ENCODE measurements at places on chromosomes 7 and 10.

DNA sequence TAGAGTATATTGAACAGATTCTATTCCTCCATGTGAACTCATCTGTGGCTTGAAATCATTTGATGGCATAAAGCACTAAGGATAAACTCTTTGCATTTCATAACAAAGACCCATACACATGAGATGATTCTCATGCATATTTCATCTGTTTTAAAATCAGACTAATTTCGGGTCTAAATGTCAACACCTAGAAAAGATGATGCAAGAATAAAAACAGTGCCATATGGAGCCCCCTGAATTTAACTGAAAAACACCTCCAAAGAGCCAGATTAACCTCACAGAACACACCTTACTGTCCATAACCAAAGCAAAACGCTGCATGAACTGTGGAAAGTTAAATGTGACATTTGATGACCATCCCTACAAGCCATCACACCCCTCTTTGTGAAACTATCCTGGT is 59.7 kb downstream of the ELAPOR2 start:
- DNase-seq: no peak

DNA sequence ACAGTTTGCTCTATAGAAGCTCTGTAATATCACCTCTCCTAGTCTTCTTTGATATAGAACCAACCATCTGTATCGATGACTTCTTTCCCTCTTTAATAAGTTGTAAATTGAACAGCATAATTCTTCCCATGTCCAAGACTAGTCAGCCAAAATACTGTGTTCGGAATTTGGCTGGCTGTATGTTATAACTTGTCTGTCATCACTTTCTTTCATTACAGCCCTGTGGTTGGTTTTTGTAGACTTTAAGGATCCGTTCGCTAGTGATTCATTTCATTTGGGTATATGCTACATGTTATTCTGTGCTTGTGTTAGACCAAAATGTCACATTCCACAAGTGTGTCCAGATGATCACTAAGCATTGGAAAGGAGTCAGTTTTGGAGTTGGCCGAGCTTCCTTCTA is 155.4 kb upstream of the ITGB1 start:
- DNase-seq: no peak

- DNase-seq: no peak
These were observed 17.6 kb upstream of the TMEM26 start for GRCh38 chr10:61470740-61471139.

- no peak for DNase-seq
These were observed 95.3 kb upstream of the RET start for GRCh38 chr10:42981358-42982236.

- no peak for DNase-seq
These were observed 59.4 kb downstream of the HTR7 start for GRCh38 chr10:90798482-90798881.

GRCh38 chr7:6232116-6232515 is 40.3 kb downstream of the CYTH3 start:
- DNase-seq: no peak

- DNase-seq: no peak
These were observed 678 bp downstream of the SH2B2 start for GRCh38 chr7:102287111-102287980.

- DNase-seq: no peak
These were observed 293.7 kb downstream of the DNAJB9 start for GRCh38 chr7:108863227-108863848.

DNA sequence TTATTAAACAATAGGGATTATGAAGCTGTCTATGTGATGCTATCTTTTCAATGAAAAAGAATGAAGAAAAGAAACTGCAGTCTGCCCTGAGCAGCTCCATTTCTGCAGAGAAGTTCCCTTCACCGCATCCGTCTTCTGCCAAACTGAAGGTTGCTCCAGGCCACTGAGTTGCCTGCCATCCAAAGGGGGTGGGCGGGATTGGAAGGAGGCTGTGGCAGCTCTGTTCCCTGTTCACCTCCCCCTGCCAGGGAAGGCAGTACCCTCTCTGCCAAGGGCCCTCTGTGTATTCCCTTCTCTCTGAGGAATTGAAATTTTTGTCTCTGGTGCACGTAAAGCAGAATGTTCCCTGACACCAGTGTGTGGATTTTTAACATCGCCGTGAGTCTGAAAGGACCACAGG is 243.1 kb upstream of the GHITM start:
- DNase-seq: no peak

DNA sequence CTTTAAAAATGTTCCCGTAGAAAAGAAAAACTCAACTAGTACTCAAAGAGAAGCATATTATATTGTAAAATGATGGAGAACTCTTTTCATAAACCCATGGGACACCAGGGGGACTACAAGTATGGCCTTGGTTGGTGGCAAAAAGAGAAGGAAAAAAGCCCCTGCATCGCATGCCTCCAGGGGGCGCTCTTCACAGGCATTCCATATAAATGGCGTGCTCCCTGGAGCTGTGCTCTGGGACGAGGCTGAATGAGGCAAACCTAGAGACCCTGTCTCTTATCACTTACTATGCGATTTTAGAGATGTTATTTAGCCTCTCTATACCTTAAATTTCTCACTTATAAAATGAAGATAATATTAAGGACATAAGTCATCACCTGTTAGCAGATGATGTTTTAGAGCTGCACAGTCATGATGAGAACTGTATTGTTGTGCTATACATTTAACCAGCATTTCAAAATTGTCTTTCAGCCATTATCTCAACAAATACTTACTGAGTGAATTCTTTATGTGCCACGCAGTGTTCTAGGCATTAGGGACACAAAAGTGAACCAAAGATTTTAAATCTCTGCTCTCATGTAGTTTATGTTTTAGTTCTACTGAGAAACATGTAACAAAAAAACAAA is 105.8 kb downstream of the ARHGAP21 start:
- DNase-seq: no peak

DNA sequence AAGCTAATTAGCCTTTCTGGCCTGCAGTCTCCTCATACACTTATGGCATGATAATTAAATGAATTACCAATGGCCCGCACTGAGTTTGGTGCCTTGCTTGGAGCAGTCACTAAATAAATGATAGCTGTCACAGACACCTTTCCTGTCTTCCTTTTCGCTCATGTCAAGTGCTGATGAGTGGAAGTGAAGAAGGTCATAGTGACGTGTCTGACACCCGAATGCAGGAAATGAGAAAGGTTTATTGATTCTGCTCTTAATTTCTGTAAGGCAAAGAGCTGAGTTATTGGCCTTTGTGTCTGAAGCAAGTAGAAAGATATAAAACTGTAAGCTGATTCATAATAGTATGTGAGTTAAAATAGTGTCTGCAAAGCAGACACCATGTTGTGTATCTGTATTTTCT is 13.2 kb upstream of the ESYT2 start:
- DNase-seq: no peak

- no peak for DNase-seq
These were observed 623.5 kb downstream of the POM121L12 start for GRCh38 chr7:53658951-53659350.

DNA sequence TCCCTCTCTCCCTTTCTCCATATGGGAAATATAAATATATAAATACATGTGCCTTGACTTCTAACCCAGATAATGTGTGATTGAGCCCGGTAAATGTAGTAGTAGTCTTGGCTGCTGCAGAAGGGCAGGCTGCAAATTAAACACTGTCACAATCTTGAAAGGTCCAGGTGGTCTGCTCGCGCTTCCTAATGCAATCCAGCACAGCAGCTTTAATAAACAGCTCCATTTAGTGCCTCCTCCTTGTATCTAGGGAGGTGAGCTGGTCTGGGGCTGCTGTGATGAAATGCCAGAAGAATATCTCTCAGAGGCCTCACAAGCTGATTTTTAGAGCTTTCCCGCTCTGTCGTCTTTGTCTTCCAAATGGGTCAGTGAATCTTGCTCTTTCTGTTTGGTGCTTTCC is 782 bp downstream of the POU6F2 start:
- no peak for DNase-seq

DNA sequence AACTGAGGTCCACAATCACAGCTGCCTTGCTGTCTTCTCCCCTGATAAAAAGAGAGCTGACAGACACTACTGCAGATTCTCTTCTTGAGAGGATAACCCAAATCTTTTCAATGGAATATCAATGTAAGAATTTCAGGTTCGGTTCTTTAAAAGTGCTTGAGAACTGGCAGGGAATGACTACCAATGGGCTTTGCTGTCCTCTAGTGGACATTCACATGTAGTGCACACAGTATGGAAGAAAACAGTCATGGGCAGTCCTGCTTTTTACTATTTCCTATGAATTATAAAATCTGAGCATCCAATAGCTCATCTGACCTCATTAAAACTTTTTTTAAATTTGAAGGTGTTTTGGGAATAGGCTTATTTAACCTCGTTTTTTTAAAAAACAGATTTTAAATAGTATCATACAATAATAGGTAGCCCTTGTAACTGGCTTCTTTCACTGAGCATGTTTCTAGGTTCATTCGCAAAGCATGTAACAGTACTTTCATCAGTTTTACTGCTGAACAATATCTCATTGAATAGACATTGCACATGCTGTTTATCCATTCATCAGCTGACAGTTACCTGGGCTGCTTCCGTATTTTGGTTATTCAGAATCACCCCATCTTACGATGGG is 18.3 kb downstream of the FZD9 start:
- DNase-seq: no peak

GRCh38 chr7:33790746-33791145 is 114.6 kb upstream of the BMPER start:
- DNase-seq: no peak

DNA sequence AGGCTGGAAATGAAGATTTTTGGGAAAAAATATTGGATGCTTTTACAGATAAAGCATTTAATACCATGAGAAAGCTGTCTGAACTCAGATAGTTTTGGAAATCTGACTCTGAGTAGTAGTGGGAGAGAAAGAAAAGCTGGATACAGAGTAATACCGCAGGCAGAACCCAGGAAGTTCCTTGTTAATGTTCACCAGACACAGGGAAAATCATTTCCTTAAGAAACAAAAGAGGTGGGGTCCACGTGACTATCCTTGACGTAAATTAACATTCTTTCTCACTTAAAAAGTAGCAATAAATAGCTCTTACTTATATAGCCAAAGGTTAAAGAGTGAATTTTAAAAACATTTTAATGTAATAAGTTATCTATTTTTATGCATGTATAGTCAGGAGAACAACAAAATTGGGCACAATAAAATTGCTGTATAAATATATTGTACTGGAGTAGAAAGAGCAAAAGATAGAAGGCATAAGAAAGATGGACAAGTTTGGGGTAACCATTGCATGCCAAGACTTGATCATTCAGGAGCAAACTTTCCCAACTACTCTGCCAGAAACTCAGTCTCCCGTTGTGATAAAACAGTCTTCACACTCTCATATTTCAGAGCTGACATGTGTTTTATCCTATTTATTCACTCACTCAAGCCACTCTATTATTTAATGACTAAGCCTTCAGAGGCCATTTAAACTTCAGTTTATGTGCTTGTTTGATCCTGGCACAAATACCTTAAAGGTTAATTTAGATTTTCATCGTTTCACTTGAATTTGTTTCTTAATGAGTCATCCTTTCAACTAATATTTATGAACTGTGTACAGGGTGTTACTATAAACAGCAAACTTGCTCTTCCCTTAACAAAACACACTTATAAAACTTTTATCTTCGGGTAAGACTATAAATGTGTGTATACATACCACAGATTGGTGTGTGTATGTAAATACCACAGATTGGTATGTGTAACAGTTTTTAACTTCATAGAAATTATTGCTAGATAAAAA is 143.1 kb downstream of the GNAI1 start:
- DNase-seq: no peak

- DNase-seq: no peak
These were observed 43.1 kb upstream of the LBX1 start for GRCh38 chr10:101272229-101272868.

DNA sequence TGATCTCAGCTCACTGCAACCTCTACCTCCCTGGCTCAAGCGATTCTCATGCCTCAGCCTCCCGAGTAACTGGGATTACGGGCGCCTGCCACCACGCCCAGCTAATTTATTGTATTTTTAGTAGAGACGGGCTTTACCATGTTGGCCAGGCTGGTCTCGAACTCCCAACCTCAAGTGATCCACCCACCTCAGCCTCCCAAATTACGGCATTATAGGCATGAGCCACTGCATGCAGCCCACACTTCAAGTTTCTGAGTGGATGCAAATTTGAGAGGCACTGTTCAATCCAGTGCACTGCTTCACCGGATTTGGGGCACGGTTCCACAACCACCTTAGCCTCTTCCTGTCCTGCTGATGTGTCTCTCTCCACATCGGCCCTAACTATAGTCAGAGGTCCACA is 16.5 kb downstream of the CNPY1 start:
- DNase-seq: no peak

GRCh38 chr7:55366461-55367070 is 1.4 kb downstream of the LANCL2 start:
- DNase-seq: no peak

- DNase-seq: no peak
These were observed 244.4 kb upstream of the SLC26A5 start for GRCh38 chr7:103690242-103690974.

DNA sequence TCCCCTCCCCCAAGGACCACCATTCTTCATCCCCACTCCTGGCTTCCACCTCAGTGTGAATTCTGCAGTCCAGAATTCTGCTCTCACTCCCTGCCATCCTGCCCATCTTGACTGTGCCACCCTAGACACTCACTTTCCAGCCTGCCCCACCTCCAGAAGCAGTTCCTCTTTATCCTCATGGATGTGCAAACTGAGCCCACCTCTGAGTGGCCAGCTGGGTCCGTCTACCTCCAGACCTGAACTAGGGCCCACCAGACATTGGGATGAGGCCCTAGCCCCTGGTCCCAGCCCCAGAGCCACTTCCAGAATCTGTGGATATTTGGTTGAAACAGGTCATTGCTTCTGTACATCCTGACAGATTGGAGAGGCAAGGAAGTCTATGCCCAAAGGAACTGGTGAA is 58.5 kb downstream of the GRID1 start:
- DNase-seq: peak; percentile 12

DNA sequence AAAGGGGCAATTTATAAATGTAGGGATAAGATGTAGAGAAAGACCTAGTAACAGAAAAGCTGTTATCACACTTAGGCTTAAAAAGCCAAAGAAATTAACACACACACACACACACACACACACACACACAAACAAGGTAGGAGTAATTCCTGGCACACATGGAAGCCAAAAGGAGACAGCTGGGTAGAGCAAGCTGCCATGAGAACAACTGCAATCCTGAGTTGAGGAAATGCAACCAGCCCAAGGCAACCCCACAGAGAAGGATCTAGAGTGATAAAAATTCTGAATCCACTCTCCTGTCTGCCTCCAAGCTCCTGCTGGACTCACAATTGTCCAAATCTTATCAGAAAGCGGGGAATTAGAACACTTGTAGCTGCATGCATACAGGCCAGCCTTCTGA is 229.1 kb upstream of the DGKB start:
- no peak for DNase-seq

- no peak for DNase-seq
These were observed 21.2 kb upstream of the BLOC1S2 start for GRCh38 chr10:100307684-100308083.
